ENCODE measurements at places on chromosomes 2 and 18.
A peak's percentile ranks its signal among the peaks of the same experiment; 100 is the strongest.

DNA sequence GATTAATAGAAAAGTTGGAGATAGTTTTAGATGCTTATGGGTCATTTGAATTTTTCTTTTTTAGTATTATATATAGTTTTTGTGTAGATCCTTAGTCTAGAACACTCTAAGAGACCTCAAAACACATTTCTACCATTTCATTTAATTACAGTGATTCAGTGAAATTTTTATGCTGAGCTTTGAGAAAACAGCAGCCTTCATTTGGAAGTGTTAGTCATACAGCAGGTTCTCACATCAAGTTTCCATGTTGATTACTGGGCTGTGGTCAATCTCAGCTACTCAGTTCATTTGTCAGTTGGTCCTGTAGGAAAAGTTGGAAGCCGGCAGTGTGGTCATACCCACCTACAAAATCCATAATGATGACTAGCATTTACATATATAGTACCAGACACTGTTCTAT is 37.9 kb downstream of the MAP3K19 start:
- DNase-seq: no peak

DNA sequence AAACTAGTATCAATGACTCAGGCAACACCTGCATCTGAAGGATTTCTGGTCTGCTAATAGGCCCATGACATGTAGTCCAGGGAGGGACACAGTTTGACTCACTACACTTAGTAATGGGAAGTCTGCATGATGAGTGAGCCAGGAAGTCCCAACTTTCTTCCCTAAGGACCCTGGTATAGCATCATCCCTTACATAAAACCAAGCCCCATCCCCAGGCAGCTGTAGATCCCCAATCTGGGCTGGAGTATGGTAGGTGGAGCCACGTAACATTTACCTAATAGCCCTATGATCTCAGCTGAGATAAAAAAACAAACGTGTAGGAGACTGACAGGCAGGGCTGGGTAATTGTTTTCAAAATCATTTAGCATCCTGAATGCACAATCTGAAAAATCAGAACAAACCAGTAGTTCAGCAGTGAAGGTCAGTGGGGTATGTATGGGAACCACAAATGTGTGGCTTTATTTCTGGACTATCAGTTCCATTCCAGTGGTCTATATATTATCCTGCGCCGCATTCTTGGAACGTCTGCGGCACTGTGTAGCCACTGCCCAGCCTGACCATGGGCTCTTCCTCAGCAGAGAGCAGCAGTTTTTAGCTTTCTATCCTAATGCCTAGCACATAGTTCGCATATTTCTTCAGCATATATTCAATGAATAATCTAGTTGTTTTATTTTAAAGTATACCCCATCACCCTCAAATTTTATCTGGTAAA is 33.5 kb downstream of the EPB41L3 start:
- DNase-seq: no peak

- DNase-seq: peak; percentile 76
These were observed 131.9 kb downstream of the GLI2 start for GRCh38 chr2:120867290-120868241.

DNA sequence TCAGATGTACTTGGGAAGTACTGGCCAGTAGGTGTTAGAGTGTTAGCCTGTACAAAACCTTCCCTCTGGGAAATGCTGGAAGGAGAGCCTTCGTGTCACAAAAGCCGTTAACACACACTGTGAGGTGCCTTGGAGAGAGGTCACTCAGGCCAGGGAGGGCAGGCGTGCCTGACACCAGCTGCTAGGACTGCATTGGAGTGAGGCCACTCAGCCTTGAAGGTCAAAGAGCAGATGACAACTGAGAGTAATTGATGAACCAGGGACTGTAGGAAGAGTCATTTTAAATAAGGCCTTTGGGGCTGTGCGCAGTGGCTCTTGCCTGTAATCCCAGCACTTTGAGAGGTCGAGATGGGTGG is 45.4 kb downstream of the ASAP2 start:
- no peak for DNase-seq

- peak; percentile 64 for DNase-seq
These were observed 85.9 kb upstream of the CCBE1 start for GRCh38 chr18:59783138-59783537.

DNA sequence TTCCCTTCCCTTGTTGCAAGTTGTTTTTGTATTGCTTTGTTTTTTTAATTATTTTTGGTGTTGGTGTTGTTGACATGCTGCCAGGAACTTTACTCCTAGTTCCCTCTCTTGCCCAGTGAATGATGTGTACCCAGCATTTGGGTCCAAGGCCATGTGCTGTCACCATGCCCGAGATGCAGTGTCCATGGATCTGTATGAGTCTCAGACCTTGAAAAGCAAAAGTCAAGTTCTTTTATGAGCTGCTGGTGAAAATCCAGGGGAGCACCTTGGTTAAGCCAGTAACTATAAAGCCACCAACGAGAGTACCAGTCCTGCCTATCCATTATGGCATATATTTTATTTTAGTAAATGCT is 236.4 kb downstream of the BCL11A start:
- DNase-seq: no peak

- no peak for DNase-seq
These were observed 41.8 kb downstream of the CCDC102B start for GRCh38 chr18:68839701-68840100.

- no peak for DNase-seq
These were observed 14.2 kb downstream of the NAGK start for GRCh38 chr2:71082402-71083252.

- no peak for DNase-seq
These were observed 54.9 kb downstream of the VRK2 start for GRCh38 chr2:58101500-58101899.

DNA sequence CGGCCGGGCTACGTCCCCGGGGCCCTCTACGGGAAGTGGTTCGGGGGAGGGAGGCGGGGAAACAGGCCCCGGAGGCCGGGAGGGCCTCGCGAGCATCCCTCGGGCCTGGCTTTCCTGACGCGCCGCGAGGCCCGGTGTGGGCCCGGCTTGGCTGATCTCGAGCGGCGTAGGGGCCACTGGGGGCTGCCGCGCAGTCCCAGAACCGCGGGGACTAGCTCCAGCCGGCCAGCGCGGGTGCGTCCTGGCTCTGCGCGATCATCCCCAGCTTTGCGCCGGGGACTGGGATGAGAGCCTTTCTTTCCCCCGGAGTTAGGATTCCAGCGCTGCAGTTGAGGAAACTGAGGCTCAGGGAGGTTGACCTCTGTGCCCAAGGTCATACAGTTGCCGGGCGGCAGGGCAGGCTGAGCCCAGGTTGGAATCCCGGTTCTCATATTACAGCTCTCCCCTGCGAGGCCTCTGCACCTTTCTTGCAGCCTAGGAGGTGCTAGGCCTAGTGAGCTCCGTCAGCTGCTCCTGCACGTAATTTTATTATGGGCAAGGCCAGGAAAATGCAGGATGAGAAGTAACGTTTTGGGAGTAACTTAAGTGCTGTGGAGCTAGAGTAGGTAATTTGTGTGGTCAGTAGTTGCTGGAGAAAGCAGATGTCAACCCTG is 501 bp downstream of the LPIN1 start:
- DNase-seq: peak; percentile 45

DNA sequence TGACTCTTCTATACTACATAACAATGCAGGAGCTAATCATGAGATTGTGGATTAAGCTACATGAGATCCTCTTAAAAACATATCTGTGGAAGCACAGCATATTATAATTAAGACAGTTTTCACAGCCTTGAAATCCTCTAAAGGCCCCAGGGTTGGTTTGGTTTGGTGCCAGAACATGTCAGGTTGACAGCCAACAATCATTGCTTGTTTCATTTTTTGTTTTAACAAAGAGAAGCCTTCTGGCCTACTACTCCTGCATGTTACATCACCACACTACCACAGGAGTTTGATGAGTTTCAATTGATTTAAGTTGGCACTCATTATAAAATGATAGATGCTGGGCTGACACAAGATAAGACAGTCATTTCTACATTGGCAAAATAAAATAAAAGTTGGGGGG is 255.9 kb upstream of the ERBB4 start:
- no peak for DNase-seq

DNA sequence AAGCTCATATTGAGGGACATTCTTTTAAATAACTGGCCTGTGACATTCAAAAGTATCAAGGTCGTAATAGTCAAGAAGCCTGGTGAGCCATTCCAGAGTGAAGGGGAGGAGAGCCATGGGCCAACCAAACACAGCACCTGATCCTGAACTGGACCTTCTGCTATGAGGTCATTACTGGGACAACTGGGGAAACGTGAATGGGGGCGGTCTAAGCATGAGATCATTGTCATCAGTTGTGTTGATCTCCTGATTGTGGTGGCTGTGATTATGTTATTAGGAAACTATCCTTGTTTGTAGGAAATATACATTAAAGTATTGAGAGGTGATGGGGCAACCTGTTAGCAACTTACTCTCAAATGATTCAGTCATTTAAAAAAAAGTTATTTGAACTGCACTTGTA is 79.3 kb downstream of the FBXO15 start:
- DNase-seq: no peak

GRCh38 chr2:238996331-238997136 is 148.6 kb downstream of the TWIST2 start:
- DNase-seq: no peak

- no peak for DNase-seq
These were observed 27.1 kb downstream of the ADCY3 start for GRCh38 chr2:24892928-24893327.

DNA sequence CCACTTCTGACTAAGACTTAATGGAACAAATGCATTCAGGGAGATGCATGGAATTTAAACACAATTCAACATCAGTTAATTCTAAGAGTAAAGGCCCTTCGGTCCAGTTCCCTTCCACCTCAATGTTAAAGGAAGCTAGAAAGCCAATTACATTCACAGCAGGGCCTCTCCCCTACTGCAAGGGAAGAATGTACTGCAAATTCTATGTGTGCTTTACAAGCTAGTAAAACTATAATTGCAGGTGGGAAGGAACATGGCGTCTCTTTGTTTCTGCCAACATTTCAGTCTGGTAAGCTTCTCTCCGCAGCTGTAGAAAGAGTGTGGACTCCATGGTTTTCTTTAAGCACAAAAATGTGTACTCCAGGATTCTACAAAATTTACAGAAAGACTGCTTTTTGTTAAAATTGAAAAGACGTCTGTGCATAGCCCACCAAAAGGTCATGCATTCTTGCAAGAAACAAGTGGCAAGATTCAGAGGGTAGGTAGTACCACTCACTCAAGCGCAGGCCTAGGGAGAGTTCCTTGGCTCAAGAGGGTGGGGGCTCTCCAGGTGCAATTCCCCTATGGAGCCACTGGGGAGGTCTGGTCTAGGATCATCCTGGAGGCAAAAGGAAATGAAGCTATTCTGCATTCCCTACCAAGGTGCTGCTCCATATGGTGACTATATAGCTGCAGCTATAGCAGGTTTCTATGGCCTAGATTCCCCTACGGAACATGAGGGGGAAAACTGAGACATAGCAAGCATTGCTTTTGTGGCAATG is 127.0 kb upstream of the FZD5 start:
- DNase-seq: no peak

DNA sequence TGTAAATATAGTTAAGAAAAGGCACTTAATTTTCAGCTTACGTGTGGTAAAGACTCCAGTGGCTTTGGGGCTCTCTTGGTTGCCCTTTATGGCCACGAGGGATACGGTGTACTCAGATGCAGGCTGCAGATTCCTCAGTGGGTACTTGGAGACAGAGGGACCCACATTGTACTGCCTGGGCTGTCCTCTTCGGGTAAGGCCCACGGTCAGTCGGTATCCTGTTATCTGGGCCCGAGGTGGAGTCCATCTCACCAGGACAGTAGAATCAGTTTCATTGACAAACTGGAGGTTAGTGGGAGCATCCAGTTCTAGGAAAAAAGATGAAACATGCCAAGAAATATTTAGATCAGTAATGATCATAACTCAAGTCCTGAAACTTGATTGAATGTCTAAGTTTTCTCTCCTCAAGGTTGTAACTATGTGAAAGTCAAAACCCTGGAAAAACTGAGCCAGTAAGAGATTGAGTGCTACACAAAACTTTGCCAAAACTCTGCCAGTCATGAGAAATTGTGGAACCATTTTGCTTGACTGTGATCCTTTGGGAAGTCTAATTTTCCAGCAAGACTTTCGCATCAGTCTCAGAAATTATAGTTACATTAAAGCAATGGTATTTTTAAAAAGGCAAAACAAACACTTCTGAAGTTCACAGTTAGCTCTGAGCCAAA is 31.4 kb downstream of the FN1 start:
- no peak for DNase-seq

DNA sequence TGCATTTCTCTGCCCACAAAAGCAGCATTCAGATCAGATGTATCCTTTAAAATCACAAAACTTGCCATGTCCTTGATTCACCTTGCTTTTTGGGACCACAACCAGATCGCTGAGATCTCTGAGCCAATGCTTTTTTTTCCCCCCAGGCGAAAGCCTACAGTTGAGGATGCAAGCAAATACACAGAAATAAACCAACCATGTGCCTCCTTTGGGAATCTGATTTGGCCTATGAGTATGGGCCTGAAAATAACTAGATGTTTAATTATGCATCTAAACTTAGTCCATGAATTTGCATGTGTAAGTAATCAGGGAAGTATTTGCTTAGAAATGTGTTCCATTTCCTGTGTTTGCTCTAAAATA is 49.7 kb upstream of the CDC42EP3 start:
- no peak for DNase-seq

- no peak for DNase-seq
These were observed 158.1 kb downstream of the RBM43 start for GRCh38 chr2:151103551-151103950.

DNA sequence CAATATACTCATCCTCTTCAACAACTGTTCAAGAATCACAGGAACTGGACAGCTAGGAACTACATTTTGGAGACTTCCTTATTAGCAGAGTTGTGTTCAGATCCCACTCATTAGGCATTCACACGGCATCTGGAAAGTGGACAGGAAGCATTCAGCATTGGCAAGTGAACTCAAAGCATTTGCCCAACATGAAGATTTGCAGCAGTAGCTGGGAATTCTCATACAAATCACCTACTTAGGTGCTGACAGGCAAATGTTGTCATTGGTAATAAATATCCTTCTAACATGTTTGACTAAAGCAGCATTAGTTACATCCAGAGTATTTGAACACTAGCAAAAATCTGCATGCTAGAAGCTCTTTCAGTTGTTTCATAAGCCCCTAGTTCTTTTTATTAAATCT is 350.8 kb downstream of the PTH2R start:
- no peak for DNase-seq

- DNase-seq: no peak
These were observed 49.8 kb upstream of the SLC1A4 start for GRCh38 chr2:64939332-64939917.

DNA sequence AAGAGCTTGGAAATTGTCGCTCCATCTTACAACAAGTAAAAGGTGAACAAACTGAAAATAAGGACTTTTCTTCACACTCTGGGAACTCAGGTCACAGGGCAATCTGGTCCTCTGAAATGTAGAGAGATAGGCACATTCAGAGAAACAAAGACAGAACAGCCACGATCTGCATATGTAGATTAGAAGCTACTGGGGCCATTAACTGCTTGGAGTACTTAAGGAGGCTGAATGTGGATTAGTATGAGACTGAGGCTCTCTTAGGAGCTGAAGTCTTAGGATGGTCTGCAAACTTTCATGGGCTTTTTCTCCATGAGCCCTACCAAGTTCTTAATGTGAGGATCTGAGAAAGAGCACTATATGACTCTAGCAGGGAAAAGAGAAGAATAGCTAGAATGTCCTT is 265.3 kb upstream of the NXPH2 start:
- no peak for DNase-seq

GRCh38 chr18:11671156-11671555 is 17.9 kb upstream of the GNAL start:
- no peak for DNase-seq

Measured in amniotic stem cell (primary cell).